ENCODE measurements at places on chromosomes 11 and 22. TPM values are rescaled to one million over a fixed set of nuclear protein-coding genes. Genes with fewer than 3 reads are reported as not detected.
A peak's percentile ranks its signal among the peaks of the same experiment; 100 is the strongest.

DNA sequence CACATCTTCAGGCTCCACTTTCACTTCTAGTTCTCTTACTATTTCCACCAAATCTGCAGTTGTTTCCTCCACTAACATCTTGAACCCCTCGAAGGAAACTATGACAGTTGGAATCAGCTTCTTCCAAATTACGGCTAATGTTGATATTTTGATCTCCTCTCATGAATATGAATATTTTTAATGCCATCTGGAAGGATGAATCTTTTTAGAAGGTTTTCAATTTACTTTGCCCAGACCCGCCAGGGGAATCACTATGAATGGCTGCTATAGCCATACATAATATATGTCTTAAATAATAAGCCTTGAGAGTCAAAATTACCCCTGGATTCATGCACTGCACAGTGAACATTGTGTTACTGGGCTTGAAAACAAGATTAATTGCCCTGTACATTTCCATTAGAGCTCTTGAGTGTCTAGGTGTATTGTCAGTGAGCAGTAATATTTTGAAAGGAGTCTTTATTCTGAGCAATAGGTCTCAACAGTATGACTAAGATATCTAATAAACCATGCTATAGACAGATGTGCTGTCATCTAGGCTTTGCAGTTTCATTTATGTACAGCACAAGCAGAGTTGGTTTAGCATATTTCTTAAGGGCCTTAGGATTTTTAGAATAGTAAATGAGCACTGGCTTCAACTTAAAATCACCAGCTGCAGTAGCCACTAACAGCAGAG is 48.3 kb upstream of the LRRC55 start:
- no peak for DNase-seq

- DNase-seq = no peak
Observed at GRCh38 chr11:96136613-96137298, 206.2 kb downstream of the MAML2 start.

DNA sequence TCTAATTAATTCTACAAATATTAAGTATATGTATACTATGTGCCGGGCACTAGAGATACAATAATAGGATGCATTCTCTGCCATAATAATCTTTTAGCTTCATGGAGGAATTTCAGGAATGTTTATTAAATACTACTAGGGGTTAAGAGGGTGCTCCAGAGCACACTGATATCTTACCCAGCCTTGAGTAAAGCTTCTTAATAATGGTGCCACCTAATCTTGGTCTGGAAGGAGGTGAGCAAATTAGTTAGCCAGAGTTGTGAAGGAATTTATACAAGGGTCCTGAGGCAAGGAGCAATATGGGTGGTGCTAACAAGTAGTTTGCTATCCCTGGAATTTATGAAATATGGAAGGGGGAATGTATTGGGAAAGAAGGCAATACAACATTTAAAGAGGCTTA is 21.7 kb downstream of the ELP4 start:
- DNase-seq = no peak

DNA sequence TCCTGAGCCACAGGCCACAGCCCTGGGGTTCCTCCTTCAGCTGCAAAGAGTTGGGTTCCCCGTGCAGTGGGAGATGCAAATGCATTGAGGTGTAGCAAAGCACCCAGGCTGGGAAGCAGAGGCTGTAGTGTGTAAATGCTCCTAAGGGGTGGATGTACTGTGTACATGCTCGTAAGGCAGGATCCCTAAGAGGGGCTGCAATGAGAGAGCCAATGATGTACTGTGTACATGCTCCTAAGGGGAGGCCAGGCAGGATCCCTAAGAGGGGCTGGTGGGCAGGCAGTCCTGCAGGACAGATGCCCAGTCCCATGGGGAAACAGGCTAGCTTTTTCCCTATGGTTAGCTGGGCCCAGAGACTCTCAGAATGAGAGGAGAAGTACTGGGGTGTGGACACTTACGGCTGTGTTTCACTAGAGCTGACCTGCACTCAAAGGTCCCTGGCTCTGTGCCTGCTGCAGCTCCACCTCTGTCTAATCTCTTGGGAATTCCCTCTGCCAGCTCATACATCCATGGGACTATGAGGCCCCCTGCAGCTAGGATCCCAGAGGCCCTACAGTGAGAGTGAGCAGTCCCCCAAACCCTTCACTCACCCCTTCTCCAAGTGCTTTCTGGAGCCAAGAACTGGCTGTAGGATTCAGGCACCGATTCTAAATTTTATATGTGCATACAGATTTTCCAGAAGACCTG is 261.9 kb upstream of the LUZP2 start:
- DNase-seq = no peak

DNA sequence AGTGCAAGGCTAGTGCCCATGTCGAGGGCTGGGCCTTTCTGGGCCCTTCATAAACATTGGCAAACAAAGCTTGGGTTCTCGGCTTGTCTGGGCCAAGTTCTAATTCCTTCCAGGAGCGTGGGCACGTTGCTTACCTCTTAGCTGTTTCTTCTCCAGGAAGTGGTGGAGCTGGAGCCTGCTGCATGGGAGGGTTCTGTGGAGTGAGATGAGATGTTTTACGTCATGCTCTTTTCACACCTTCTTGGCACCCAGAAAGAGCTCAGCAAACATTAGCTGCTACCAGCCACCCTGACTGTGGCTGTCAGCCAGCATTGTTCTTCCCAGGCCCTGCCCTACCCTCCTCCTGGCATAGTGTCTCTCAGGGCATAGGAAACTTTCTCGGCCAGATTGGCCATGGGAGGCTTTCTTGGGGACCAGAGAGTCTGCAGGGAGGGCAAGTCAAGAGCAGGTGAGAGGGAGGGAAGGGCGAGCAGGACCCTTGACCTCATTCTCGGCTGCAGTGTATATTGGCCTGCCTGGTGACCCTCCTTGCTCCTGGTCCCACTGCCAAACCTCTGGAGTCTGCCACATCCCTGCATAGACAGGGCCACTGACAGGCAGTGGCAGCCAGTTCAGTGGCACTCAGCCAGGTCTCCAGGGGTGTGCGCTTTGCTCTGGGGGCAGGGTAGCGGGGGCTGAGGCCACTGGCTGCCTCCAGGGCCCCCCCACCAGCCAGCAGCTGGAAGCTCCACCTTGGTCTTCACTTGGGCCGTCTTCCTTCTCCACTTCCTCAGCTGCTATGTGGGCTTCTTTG is 98.8 kb downstream of the BCR start:
- DNase-seq = no peak

DNA sequence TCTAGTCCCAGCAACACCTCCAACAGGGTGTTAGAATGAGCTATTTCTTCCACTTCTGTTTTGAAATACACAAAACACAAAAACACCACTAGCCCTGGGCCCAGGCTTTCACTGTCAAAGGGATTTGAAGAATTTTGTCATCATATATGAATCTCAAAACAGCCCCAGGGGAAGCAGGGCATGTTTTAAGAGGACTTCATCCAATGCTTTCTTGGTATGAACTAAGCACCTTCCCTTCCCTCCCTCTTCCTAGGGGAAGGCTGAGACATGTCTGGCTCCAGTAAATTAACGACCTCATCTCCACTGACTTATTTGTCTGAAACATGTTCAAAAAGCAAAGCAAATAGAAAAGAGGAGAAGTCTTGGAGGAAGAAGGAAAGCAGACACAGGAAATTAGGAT is 75.7 kb upstream of the INCENP start:
- DNase-seq = no peak

DNA sequence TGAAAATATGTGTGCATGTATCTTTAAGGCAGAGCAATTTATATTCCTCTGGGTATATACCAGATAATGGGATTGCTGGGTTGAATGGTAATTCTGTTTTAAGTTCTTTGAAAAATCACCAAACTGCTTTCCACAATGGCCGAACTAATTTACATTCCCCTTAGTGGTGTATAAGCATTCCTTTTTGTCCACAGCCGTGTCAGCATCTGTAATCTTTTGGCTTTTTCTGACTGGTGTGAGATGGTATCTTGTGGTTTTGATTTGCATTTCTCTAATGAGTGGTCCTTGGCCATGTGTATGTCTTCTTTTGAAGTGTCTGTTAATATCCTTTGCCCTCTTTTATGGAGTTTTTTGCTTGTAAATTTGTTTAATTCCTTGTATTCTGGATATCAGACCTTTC is 24.3 kb downstream of the CCDC15 start:
- DNase-seq = no peak

DNA sequence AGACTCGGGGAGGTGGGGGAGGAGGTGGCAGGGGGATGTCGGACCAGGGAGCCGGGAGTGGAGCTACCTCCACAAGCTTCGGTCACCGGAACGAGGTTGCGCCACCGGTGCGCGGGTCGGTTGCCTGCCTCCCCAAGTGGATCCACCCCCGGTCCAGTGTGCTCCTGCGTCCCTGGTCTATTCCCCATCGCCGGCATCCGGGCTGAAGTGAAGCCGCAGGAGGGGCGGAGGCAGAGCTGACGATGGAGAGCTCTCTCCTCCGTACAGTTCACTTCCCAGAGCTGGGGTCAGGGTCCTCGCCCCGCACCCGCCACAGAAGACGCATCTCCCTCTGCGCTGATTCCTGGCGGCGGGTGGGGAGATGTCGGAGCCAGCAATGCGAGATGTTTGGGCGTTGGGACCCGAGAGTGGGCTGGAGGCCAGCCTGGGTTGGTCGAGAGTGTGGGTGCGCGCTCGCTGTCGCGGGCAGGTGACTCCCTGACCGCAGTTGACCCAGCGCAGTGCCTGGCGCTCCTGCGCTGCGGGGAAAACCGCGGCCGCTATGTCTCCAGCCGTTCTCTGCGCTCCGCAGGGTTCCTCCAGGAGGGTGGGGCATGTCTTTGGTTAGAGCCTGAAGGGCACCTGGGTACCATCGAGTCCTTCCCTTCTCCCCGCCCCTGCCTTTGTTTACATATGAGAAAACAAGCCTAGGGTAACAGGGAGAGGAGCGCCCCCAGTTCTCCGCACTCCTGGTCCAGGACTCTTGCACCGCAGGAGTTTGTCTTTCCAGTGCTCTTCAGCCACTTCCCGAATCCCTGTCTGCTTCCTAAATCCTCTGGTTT is 1.7 kb downstream of the C11orf96 start:
- DNase-seq = no peak

SLC22A6 gene
- not detected for total RNA-seq

GRCh38 chr11:39569789-39570188 is 1889.7 kb downstream of the LRRC4C start:
- DNase-seq = no peak

WT1 gene
- 0.49 TPM for total RNA-seq

SLC22A25 gene
- total RNA-seq = not detected

DNA sequence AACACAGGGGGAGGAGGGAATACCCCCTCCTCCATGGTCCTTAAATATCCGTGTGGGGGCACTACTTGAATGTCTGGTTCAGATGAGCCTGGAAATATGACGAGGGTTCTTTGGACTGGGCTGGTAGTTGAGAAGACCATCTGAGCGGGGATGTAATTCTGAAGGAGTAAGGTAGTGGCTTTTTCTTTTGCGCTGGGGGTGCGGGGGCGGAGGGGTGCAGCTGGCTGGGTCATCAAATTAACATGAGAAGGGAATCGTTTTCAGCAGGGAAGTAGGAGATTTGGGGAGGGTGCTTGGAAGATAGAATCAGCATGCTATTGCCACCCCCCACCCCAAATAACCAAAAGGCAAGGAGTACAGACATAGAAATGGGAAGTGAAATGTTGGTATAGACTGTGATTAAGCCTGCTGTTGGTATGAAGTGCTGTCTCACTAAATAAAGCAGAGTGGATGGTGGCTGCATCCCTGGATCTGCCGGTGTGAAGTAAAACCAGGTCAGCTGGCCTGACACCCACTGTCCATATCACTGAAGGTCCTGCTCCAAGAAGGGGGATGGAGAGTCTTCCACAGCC is 121.9 kb upstream of the HSD17B12 start:
- DNase-seq = no peak

CCDC87 gene
- total RNA-seq = 0.55 TPM

GRCh38 chr11:29527391-29527936 is 489.4 kb downstream of the KCNA4 start:
- DNase-seq = no peak

MAPK11 gene
- 15.4 TPM for total RNA-seq

- peak; percentile 23 for DNase-seq
Observed at GRCh38 chr22:19062139-19062942, 59.9 kb downstream of the DGCR2 start.

PKNOX2 gene
- 7.3 TPM for total RNA-seq

OR5P2 gene
- 5.6 TPM for total RNA-seq

GRCh38 chr11:9259981-9260837 is 4.9 kb downstream of the DENND5A start:
- no peak for DNase-seq

DNA sequence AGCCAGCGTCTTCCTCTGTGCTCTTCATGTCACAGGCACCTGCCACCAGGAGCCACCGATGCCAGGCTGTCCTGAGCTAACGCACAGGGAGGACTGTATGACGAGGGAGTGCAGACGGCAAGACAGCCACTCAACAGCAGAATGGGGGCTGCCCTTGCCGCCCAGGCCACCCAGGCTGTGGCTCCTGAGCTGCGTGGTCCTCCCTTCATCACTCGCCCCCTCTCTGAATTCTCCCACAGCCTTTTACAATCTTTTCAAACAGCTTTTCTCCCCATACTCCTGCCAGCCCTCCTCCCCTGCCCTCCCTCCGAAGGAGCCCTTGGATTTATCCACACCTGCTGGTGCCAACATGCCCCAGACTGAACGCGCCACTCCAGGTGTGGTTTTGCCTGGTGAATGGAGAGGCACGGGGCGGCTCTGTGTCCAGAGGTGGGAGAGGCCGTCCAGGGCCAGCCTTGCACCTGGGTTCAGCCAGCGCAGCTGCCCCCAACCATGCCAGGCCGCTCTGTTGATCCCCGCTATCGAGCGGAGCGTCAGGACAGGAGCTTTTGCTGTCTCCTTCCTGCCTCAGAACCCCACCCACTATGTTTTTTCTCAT is 22.0 kb downstream of the OVOL1 start:
- no peak for DNase-seq

- no peak for DNase-seq
Observed at GRCh38 chr11:110454609-110455008, 24.9 kb downstream of the FDX1 start.

CTSW gene
- 5.7 TPM for total RNA-seq

- DNase-seq = no peak
Observed at GRCh38 chr11:43959321-43959995, 17.0 kb downstream of the C11orf96 start.

GRCh38 chr11:79122759-79123158 is 318.1 kb downstream of the TENM4 start:
- DNase-seq = no peak

GRCh38 chr11:110373051-110373702 is 56.6 kb upstream of the FDX1 start:
- DNase-seq = no peak

DNA sequence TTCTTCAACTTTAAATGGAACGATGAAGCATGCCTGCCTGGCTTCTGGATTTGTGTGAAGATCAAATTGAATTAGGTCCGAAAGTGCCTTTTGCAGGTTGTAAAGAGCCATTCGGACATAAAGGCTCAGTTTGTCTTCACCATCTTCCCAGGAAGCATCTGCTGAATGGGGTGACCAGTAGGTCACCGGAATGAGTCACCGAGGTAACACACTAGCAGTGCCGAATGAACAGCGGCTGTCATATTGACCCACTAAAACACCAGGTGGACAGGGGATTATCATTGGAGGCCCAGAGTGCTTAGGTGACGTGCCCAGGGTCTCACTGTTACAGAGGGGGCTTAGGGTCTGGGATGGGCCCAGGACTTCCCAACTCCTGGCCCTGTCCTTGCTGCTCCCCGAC is 43.1 kb upstream of the MYH9 start:
- no peak for DNase-seq

GRCh38 chr11:72836111-72836510 is 21.9 kb downstream of the ATG16L2 start:
- DNase-seq = no peak

- DNase-seq = peak; percentile 47
Observed at GRCh38 chr11:102886999-102887398, 12.2 kb upstream of the MMP12 start.

All from ureter (tissue), 1 donor.